ENCODE measurements at places on chromosomes 2 and 18.

DNA sequence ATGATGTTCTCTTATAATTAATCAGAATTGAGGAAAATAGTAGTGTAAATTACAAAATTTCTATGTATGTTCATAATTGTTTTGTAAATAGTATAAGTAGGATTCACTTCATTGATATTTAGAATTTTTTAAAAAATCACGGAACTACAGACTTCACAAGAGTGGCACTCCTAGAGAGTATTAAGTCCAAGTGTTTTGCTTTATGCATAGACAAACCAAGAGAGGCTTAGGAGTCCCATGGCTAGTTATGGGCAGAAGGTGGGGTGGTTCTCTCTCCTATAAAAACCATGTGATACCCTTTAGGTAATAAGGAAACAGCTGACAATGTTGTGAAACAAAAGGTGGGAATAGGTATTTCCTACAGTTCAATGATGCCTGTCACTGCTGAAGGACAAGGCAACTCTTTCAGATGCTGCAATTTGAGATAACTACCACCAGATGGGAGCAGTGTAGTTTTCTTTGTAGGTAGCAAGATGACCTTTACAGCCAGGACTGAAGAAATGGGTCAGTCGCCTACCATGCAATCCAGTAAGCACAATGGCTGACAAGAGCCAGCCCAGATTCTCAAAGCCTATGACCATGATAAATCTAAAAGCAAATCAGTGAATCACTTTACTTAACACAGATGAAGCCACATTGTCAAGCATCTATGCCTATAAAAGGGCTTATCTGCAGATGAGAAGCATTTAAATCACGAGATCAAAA lies 83.9 kb downstream of the AAK1 start:
- no peak for DNase-seq

GRCh38 chr18:79606621-79607331 lies 72.8 kb upstream of the CTDP1 start:
- no peak for DNase-seq

DNA sequence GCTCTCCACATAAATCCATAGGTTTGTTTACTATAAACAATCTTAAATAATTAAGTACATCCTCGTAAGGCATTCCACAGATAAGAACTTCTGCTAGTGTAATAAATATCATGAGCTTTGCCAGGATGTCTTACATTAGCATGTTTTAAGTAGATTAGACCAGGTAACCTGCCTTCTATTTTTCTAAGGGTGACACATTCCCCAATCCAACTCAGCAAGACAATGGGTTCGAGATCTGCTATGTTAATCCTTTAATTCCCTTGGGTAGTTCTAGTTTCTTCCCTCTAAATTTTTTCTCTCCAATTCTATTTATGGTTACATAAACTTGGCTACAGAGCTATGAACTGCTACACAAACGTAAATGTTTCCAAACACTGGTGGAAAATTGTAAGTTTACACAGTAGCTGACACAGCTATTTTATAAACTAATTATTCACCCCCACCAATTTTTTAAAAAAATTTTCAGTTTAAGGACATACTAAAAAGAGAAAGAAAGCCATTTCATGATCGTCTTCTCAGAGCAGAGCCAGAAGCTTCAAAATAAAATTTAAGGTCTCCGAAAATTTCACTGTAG lies 386.5 kb upstream of the SLC39A10 start:
- DNase-seq: no peak

GRCh38 chr18:13474907-13475545 lies 251.3 kb downstream of the FAM210A start:
- no peak for DNase-seq

- DNase-seq: no peak
These were observed 100.3 kb downstream of the IRS1 start for GRCh38 chr2:226699321-226699720.

GRCh38 chr2:197312186-197312585 lies 1.6 kb upstream of the ANKRD44 start:
- DNase-seq: no peak

- no peak for DNase-seq
These were observed 30.2 kb downstream of the ITGB1BP1 start for GRCh38 chr2:9392898-9393765.

Data from activated CD4-positive, CD25-positive, alpha-beta regulatory T cell treated with anti-CD3 and anti-CD28 coated beads, Interleukin-2, amount 50 U/mL, for 16 hours (primary cell).